ENCODE measurements at places on chromosomes 7 and 10.
A peak's percentile ranks its signal among the peaks of the same experiment; 100 is the strongest.

DNA sequence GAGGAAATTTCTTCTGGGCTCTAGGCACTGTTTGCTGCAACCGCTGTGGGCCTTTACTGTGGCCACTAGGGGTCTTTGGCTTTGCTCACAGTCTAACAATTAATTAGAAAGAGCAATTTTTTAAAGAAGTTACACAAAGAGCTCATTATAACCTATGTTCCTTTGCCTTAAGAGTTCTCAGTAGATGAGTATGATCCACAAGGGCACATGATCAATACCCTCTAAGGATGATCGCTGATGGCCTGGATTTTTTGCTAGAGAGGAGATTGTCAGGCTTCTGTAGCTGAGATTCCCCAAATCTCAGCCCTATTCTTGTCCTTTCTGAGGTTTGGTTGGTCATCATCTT lies 80.8 kb upstream of the RHOBTB1 start:
- DNase-seq: no peak

DNA sequence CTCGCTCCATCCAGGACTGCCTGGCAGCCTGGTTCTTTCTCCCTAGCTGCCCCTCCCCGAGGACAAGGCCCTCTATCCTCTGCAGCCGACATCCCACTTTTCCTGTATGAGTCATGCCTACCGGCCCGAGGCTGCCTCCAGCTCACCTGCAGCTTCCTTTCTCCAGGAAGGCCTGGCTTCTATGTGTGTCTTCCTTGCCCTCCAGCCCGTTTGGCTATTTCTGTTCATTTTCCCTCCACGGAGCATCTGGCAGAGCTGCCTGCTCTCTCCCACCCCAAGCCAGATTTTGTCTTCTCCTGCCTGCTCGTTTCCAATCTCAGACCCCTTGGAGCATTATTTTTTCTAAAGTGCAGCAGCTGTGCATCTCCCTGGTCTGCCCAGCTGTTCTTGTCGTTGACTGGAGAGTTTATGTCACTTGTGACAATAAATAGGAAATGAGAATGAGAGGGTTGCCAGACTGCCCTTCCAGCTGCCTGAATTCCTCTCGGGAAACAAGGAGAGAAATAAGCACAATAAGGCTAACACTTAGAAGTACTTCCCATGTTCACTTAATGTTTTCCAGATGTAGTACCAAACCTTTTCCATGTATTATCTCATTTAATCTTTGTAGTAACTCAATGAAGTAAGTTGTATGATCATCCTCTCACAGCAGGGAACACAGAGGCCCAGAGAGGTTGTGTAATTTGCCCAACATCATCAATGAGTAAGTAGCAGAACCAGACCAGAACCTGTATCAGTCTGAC lies 19.7 kb downstream of the UBTD1 start:
- DNase-seq: no peak

GRCh38 chr7:101890749-101891523 lies 73.5 kb downstream of the CUX1 start:
- DNase-seq: no peak

- no peak for DNase-seq
These were observed 135.8 kb upstream of the UNC5B start for GRCh38 chr10:71076473-71077142.

GRCh38 chr7:45568536-45569289 lies 5.5 kb upstream of the ADCY1 start:
- DNase-seq: no peak

- DNase-seq: no peak
These were observed 12.9 kb downstream of the INPP5A start for GRCh38 chr10:132550366-132551092.

- DNase-seq: no peak
These were observed 6.9 kb downstream of the ITPRIP start for GRCh38 chr10:104331208-104331838.

DNA sequence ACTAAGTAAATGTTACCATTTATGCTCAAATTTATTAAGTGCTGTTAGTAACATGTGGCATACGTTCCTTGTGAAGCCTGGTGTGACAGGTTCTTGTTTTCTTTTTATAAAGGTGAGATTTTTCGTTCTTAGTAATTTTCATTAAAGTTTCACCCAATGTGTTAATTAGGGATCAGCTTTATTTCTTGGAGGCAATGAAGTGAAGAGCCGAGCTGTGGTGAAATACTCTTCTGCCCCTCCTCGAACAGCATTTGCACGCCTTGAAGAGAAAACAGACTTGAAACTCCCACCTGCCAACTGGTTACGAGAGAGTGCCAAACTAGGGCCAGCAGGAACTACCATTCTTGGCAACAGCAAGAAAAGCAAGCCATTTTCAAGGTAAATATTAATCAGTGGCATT lies 1.5 kb downstream of the EDRF1 start:
- no peak for DNase-seq

GRCh38 chr10:68697106-68697505 lies 23.9 kb upstream of the CCAR1 start:
- no peak for DNase-seq

GRCh38 chr7:20199015-20199737 lies 18.0 kb downstream of the MACC1 start:
- DNase-seq: peak; percentile 27

DNA sequence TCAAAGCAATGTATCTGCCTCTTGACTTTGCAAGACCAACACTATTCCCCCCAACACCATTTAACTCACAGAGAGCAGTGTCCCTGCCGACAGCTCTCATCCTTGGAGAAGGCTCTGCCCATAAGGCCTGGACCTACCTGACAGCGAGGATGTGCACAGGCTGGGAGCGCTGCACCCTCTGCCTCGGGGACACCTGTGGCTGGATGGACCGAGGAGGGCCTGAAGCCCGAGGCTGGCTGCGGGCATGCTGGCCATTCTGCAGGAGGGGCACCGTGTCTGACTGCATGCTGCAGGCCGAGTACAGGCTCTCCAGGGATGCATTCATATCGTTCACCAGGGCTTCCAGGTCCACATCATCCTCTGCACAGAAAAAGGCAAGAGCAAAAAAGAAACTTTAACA lies 108.4 kb downstream of the GRB10 start:
- no peak for DNase-seq

DNA sequence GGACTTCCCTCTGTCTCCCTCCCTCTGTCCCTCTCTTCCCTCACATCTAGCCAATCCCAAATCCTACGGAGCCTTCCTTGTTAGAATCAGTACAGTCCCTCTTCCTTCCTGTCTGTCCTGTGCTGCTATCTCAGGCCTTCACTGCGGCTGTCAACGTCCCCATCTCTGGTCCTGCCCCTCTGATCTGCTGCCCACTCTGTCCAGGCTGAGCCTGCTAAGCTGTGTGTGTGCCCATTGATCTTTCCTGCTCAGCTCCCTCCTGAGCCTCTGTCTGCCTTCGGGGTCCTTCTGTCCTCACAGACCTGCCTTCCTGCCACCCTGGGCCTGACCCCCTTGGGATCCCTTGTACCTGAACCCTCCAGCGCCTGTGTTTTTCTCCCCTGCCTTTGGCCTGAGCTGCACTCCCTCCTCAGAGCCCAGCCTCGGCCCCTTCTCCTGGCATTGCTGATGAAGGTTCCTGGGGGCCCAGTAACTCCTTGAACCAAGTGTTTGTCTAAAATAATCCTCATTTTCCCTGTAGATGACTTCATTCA lies 182.1 kb upstream of the SHH start:
- DNase-seq: no peak

DNA sequence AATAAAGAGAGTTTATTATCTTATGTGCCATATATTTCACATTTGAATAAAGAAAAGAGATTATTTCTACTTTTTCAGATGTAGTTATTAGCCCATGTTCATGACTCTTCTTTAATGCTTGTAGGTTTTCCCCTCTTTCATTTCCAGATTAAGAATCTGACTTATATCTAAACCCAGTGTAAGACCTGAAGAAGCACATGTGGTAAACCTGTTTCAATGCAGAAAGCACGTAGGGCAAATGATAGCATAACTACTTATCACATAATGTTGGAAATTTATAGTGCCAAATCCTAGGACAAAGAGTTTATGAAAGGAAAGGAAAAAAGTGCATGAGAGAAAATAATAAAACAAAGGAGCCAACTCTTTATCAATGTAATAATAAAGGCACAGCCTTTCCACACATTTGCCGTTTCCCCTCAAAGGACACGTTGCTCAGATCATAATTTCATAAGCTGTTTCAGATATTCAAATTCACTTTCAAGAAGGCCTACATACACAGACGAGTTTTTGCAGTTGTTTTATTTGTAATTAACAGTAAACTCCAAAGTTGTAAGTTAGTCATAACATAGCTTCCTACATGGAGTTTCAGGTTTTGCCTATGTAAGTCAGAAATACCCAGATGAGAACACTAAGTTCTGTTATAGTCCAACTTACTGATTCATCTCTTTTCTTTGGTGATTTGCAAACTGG lies 88.8 kb upstream of the MDFIC start:
- DNase-seq: no peak

DNA sequence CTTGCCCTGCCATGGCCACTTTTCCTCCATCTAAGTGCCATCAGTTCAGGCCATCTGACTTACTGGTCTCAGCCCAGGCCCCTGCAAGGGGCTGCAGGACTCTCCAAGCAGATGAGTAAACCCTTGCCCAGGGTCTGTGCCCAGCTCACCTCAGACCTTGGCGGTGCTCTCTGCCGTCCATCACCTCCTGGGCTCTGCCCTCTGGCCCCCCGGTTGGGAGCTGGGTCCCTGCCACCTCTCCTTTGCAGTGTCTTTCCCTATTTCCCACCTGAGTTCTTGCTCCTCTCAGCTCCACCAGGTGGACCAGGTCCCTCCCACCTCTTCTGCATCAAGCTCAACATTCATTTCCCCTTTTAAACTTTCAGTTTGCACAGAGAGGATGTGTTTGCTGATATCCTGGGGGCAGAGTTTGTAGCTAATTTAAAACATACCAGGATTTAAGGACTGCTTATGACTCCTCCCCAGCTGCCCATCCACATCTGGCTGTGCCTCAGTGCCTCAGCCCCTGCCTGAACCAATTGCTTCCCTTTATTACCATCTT lies 135.5 kb downstream of the SLIT1 start:
- DNase-seq: no peak

DNA sequence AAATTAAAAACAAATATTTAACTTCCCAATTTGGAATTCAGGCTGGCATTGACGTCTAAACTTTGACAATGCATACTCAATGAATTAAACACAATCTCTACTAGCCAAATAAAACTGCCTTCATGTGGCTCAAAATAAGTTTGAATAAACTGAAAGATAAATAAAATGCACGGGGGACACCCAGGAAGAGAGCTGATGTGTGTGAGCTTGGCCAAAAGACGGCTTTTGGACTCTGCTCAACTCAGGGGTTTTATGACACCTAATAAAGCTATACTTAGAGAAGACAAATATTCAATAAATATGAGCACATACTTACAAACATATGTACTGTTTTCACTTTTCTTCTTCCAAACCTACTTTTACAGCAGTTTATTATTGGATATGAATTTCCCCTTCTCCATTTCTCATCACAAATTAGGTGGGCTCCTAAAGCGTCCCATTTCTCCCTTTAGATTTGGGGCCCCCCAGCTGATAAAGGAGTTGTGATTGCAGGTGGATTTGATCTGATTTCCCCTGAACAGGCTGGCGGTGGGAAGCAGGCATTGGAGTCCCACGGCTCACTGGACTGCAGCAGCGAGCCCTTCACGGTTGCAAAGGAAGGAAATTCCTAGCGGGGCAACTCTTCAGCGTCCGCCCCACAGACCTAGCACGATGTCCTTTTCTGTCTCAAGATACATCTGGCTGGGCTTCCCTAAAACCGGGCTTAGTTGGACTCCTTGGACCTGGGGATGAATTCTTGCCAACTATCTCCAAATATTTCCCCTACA lies 79.6 kb downstream of the INSIG1 start:
- DNase-seq: no peak

GRCh38 chr10:49761789-49762565 lies at the start of gene OGDHL:
Gene OGDHL (minus strand): TSS chr10:49762323. CDS start chr10:49758592, 3,731 bp downstream.
- peak; percentile 5 for DNase-seq

GRCh38 chr7:98994046-98994944 lies 116.0 kb downstream of the TRRAP start:
- no peak for DNase-seq

- no peak for DNase-seq
These were observed 146.9 kb downstream of the TPST1 start for GRCh38 chr7:66352071-66352470.

- no peak for DNase-seq
These were observed 37.7 kb downstream of the PPP1R17 start for GRCh38 chr7:31724696-31725095.

DNA sequence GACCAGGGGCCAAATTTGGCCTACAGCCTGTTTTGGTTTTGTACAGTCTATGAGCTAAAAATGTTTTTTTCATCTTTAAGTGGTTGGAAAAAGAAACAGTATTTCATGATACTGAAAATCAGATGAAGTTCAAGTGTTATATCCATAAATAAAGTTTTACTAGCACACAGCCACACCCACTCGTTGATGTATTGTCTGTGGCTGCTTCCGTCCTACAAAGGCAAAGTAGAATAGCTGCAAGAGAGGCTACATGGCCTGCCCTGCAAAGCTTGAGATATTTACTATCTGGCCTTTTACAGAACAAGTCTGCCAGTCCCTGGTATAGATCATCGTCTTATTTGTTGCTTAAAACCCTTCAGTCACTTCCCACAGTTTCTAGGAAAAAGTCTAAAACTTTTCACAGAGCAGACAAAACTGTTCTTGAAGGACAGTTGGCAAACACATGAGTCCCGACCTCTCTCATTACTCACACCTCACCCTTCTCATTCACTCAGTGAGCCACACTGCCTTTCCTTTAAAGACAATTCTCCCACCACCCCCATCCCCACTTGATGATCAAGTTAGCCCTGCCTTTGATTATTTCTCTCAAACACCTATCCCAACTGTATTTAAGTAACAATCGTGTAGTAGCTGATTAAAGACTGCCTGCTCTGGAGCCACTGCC lies 9.9 kb downstream of the RHEB start:
- no peak for DNase-seq

DNA sequence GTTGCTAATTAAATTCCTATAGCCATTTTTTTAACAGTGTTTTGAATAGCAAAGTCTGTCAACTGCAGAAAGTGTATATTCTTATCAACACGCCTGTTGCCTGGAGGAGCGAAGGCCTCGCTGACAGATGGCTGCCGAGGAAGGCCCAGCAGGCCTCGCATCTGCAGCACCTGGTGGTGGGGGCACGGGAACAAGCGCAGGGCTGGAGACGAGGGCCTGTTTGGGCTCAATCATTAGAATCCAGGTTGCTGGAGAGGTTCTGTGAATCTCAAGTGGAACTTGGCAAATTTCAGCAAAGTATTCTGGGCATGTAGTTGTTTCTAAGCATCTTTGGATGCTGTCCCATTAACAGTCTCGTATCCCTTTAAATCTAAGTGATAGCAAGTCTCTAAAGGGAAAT lies 66.1 kb upstream of the FAM204A start:
- no peak for DNase-seq
